Islet precursor cell (in vitro differentiated cells): ENCODE measurements at places on chromosomes 4 and X.
A peak's percentile ranks its signal among the peaks of the same experiment; 100 is the strongest.

GRCh38 chrX:81263059-81263458 lies 61.2 kb downstream of the SH3BGRL start:
- DNase-seq, result no peak

GRCh38 chr4:78149751-78150542 lies 92.8 kb downstream of the FRAS1 start:
- DNase-seq, result peak; percentile 92

GRCh38 chr4:39394706-39395105 lies 12.0 kb upstream of the KLB start:
- DNase-seq, result no peak

GRCh38 chr4:162408309-162408708 lies 244.5 kb upstream of the FSTL5 start:
- no peak for DNase-seq

DNA sequence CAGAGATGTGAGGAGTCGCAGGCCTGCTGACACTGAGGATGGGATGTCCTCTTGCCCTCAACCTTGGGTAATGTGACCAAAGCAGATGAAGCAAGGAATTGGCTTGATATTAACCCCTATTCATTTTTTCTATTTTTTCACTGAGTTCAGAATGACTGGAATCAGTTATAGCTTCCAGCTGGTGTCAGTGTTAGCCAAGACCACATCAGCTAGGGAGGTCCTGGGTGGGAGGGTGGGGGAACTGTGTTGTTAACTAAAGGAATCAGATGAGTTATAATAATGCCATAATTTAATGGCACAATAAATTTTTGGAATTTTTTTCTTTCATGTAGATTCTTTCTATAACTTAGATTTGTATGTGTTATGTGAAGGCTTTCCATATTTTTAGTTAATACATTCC lies 91.9 kb downstream of the EGF start:
- no peak for DNase-seq

- DNase-seq, result peak; percentile 84
Measured at GRCh38 chr4:100189820-100190642, at the start of gene DDIT4L. TSS of gene DDIT4L (minus strand) at chr4:100190468. CDS start at chr4:100189983, 485 bp downstream.

DNA sequence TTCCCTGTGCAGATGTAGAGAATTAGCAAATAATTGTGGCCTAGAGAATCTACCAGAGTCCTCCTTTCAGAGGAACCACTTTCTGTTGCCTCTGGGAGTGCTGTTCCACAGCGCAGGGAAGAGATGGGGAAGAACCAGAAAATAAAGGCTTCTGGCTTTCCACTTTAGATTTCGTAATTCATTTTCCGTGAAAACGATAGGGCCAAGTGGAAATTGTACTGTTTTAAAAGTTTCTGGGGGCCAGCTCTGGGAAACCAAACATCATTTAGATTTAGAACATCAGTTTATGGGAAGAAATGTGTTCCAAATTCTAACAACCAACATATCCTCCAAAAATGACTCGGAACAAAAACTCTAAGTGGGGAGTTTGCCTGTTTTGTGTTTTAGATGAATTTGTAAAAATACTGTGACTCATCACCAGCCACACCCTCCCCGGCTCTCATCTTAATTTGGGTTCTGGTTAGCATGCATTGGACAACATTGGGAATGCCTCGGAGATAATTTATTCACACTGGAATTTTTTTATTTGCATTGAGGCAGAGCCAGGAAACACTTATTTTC lies 65.2 kb upstream of the LNX1 start:
- DNase-seq, result no peak

GRCh38 chr4:55793479-55793878 lies 26.1 kb upstream of the EXOC1L start:
- DNase-seq, result no peak

- DNase-seq, result no peak
Measured at GRCh38 chr4:118762730-118763477, 73.0 kb downstream of the SEC24D start.

GRCh38 chrX:135393051-135393450 lies 28.7 kb upstream of the SMIM10L2A start:
- DNase-seq, result no peak

GRCh38 chr4:106615961-106616360 lies 247.4 kb upstream of the GIMD1 start:
- DNase-seq, result no peak

- no peak for DNase-seq
Measured at GRCh38 chrX:25288676-25289075, 272.9 kb upstream of the ARX start.

DNA sequence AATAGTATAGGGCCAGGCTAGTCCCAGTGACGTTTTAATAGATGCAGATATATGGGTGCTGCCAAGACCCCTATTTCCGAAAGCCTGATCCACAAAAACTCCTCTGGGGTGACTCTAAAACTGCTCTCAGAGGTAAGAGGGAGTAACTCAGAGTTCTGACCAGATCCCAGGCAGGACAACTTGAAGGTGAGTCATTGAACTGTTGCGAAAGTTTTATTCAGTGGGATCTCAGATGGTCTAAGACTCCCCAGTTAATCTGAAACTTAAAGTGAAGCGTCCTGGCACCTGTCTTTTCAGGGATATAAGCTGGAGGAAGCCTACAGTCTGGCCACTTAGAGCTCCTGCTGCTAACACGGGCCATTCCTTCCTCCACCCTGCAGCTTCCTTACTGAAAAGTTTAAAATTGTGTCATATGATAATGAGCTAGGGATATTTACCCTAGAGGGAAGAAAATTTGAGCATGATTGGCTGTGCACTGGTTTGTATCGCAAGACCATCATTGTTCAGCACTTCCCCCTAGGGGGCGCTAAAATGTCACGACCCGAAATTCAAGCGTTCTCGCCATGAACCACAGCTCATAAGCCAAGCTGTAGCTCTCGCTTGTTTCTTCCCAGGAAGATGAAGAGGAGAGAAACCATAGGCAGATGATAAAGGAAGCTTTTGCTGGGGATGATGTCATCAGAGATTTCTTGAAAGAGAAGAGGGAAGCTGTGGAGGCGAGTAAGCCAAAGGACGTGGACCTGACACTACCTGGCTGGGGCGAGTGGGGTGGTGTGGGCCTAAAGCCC lies 19.5 kb downstream of the UTP14A start:
- DNase-seq, result peak; percentile 78

GRCh38 chr4:184450045-184450444 lies 24.3 kb downstream of the IRF2 start:
- no peak for DNase-seq

GRCh38 chr4:159455675-159456237 lies 352.9 kb downstream of the RAPGEF2 start:
- no peak for DNase-seq

DNA sequence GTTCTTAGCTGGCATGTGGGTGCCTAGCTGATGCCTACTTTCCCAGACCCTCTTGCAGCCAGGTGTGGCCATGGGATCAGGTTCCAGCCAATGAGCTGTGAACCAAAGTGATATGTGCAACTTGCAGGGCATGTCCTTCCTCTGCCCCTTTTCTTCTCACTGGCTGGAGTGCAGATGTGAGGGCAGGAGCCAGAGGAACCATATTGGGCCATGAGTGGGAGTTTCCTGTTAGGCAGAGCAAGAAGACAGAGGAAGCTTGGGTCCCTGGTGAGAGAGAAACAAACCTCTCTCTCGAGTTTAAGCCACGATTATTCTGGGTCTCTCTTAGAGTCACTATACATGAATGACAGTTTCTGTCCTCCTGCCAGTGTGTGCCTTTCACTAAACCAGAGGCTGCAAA lies 120.4 kb upstream of the STX18 start:
- no peak for DNase-seq

GRCh38 chr4:142077048-142077447 lies 440.7 kb downstream of the IL15 start:
- DNase-seq, result no peak

- no peak for DNase-seq
Measured at GRCh38 chrX:109656774-109657173, 31.8 kb upstream of the KCNE5 start.

DNA sequence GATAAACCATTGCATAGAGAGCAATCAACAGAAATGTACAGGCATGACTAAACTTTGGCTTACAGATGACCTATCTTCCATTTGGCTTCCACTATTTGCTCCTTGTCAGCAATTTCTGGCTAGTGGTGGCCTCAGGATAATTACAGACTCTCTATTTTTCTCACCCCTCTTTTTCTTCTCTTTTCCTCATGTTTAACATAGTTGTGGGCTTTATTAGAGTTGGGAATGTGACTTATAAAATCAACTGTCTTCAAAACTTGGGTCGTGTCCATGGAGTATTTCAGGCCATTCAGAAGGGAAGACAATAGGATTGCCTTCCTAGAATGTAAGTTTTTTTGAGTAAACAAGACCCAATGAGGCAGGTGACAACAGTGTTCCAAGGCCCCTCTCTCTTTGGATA lies 236.2 kb downstream of the FRAS1 start:
- DNase-seq, result no peak

DNA sequence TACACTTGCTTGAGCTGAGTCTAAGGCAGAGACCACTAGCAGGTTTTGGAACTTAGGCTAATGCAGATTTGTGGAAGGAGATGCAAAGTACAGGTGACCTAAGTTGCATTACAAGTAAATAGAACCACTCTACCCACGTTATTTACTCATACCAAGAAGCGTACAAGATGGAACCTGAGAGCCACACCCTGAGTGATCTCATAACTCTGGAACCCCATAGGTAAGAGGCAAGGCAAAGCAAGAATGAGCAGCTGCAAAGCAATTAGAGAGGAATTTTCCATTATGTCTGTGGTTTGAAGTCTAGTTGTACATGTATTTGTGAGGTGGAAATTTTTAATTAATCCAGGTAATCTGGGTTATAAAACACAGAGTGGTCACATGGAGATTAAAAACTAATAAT lies 55.4 kb downstream of the CC2D2A start:
- DNase-seq, result peak; percentile 73

DNA sequence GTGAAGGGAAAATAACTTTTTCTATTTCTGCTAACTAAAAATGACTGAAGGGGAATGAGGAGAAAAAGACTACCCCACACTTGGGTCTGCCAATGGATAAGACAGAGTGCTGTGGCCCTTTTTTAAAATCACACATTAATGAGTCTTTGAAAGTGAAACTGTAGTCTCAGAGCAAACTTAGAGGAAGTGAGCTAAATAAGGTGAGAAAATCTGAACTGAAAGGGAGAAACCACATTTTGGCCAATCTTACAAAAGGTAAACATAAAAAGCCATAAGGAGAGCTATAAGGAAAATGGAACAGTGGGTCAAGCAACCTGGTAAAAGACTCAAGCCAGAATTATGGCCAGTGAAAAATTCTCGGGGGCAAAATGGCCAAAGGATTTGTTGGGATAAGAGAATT lies 755.1 kb upstream of the IGFBP7 start:
- DNase-seq, result no peak

- DNase-seq, result no peak
Measured at GRCh38 chr4:122687531-122688061, 44.9 kb upstream of the BBS12 start.

GRCh38 chr4:139470997-139471665 lies 17.2 kb downstream of the RAB33B start:
- DNase-seq, result no peak

DNA sequence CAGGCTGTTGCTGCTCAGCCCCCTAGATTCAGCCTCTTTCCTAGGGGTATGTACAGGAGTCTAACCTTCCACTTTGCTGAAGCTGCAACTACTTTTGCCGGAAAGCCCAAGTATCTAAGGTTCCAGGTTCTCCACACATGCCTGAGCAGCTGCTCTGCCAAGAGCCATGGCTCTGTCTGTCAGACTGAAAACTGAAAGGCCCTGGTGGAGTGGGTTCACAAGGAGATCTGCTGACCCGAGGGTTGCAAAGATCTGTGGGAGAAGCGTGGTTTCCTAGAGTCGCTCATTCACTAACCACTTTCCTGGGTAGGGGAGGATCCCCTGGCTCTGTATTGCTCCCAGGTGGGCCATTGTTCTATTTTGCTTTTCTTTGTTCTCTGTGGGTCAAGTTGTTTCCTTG lies 6.0 kb upstream of the PNMA6F start:
- no peak for DNase-seq

- DNase-seq, result no peak
Measured at GRCh38 chr4:185189606-185190305, 14.0 kb downstream of the CFAP97 start.

- no peak for DNase-seq
Measured at GRCh38 chr4:150818661-150819060, 196.4 kb downstream of the LRBA start.

- DNase-seq, result no peak
Measured at GRCh38 chr4:135604531-135604930, 1402.9 kb upstream of the PABPC4L start.

- no peak for DNase-seq
Measured at GRCh38 chrX:40933132-40933705, 152.0 kb upstream of the USP9X start.

GRCh38 chrX:121283921-121284320 lies 236.5 kb downstream of the GLUD2 start:
- no peak for DNase-seq

GRCh38 chr4:182510836-182511235 lies 267.6 kb downstream of the TENM3 start:
- DNase-seq, result no peak

- peak; percentile 97 for DNase-seq
Measured at GRCh38 chr4:183986971-183987946, 82.2 kb downstream of the STOX2 start.

- DNase-seq, result no peak
Measured at GRCh38 chrX:40290517-40290916, 192.8 kb upstream of the BCOR start.

DNA sequence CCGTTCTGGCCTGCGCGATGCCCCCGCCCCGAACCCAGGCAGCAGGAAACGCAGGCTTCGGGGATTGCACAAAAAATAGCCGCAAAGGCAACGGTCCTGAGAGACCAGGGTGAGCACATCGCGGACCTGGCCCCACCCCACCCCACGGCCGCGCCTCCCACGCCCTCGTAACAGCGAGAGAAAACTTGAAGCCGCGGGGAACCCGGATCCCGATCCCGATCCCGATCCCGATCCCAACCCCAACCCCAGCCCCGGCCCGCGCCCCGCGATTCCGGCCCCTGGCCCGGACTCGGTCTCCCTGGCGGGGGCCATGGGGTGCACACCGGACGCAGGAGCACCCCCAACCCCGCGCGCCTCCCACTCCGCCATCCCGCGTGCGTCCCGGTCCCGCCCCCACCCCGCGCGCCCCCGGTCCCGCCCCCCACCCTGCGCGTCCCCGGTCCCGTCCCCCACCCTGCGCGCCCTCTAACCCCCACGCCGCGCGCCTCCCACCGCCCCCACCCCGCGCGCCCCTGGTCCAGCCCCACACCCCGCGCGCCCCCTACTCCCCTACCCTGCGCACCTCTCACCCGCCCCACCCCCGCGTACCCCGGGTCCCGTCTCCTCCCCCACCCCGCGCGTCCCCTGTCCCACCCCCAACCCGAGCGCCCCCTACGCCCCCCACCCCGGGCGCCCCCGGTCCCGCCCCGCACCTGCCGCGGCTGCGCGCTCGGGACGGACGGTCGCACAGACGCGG lies 29.0 kb downstream of the NOP14 start:
- no peak for DNase-seq

GRCh38 chrX:141733371-141733770 lies 34.8 kb upstream of the SPANXD start:
- DNase-seq, result no peak

- no peak for DNase-seq
Measured at GRCh38 chrX:28398342-28398741, 188.9 kb upstream of the IL1RAPL1 start.
